Putamen (tissue), 1 donor: ENCODE measurements at places on chromosomes 5 and 9.

DNA sequence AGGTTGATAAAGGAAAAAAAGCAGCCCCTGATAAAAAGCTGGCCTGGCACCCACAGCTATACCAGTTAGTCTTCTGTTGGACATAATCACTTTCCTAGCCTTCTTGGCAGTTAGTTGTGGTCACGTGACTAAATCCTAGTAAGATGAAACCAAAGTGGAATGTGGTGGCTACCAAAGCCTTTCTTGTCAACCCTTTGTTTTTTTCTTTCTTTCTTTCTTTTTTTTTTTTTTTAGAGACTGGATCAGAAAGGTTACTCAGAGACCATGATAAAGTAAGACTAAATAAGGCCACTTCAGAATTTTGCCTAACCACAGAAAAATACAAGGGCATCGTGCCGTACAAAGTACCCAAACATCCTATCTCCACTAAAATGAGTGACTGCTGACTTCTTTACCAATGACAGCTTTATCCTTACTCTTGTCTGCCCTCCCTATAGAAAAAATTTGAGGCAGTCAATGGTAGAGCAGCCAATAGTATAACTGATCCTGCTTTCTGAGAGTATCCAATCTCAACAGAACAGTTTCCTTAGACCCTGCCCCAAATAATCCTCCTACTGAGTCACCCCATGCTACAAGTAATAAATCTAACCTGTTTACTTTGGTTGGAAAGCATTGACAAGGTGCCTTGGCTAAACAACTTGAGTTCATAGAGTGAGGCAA lies 14.2 kb upstream of the KIF27 start:
- DNase-seq = no peak

DNA sequence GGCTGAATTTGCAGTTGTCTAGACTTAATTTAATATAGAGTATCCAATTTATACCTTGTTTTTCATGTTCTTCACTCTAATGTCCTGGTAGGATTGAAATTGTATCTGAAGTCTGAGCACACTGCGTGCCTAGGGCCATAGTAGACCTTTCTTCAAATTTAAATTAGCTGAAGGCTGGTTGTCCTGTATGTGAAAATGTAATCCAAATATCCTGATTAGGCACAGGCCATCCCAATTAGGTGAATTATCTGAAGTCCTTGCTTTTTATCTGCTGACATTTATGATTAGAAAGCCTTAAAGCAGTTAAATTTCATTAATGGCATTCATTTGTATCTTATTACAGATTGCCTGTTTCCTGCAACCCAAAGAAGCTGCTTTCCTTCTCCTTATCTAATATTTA lies 20.4 kb downstream of the CDC26 start:
- DNase-seq = no peak

DNA sequence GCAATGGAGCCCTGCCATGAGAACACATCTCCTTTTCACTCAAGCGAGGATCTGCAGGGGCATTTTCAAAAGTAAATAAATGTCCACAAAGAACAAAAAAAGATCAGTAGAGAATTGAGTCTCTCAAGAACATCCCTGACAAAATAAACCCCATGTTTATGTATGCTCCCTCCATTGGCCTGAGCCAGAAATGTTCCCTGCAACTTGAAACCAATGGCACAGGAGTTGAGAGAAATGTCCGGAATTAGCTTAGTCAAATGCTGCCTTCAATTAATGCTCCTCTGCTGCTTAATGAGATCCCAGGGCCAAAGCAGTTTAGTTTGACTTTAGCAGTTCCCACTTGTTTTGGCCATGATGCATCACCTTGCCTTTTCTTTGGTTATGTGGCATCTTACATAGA lies 238.3 kb downstream of the EBF1 start:
- DNase-seq = no peak

DNA sequence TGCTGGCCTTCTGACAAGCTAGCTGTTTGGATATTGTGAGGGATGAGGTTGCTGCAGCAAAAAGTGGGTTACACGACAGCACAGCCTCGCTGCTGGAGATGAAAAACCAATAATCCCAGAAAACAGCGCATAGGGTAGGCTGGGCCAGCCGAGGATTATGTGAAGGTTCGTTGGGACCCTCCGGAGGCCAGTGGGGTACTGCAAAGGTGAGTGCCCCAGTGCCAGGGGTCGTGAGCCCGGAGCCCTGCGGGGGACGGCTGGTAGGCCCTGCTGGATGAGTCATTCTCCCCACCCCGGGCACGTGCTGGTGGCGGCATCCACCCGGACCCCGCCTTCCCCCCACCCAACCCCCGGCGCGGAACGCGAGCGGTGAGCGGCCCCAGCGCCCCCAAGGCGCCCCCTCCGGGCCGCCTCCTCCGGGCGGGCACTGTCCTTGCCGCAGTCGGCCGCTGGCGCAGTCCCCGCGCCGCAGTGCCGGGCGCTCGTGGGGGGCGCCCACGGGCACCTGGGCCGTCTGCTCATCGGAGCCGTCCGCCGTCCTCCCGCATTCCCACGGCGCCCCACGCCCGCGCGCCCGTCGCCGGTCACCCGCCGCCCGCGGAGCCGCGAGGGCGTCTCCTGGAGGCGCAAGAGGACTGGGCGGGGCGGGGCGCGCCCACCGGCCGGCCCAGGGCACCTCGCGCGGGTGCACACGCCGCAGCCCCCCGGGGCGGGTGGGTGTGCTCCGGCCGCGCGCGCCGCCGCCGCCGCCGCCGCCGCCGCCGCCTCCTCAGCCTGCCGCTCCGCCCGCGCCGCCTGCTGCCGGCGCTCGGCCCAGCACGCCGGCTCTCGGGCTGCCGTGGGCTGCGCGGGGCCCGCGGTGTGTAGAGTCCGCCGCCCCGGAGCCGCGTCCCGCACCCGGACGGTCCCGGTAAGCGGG lies at the start of gene PHF24:
TSS of gene PHF24 (plus strand) at position 794 of the 919 bp plus-strand sequence. CDS start 13,014 bp downstream, outside the sequence.
- DNase-seq = no peak

GRCh38 chr5:77928776-77929300 lies 152.7 kb upstream of the TBCA start:
- DNase-seq = no peak

GRCh38 chr5:137932800-137933199 lies 43.5 kb downstream of the PKD2L2 start:
- no peak for DNase-seq

DNA sequence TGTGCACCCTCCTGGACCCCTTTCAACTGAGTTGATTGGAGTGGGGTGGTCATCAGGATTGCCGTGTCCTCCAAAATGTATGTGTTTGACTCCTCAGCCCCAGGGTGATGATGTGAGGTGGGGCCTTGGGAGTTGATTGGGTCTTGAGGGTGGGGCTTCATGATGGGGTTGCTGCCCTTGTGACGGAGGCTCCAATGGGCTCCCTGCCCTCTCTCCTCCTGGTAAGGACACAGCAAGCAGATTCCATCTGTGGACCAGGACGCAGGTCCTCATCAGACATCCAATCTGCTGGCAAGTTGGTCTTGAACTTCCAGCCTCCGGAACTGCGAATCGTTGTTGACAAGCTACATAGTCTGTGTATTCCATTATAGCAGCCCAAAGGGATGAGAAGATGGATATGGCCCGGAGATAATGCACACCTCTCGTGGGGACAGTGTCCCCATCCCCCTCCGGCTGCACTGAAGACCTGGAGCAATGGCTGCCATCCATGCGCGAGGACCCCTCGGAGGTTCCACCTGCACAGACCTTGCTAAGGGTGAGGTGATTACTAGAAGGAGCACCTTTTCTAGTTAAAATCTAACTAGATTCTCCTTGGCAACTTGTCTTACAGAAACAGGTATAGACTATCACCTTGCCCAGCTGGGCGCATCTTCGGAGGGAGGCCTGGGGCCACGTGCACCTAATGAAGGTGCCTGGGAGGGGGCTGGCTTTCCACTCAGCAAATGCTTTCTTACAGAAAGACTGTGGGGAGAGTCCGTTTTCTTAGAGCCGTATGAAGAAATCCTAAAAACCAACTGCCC lies 75.7 kb upstream of the IRX4 start:
- DNase-seq = no peak

DNA sequence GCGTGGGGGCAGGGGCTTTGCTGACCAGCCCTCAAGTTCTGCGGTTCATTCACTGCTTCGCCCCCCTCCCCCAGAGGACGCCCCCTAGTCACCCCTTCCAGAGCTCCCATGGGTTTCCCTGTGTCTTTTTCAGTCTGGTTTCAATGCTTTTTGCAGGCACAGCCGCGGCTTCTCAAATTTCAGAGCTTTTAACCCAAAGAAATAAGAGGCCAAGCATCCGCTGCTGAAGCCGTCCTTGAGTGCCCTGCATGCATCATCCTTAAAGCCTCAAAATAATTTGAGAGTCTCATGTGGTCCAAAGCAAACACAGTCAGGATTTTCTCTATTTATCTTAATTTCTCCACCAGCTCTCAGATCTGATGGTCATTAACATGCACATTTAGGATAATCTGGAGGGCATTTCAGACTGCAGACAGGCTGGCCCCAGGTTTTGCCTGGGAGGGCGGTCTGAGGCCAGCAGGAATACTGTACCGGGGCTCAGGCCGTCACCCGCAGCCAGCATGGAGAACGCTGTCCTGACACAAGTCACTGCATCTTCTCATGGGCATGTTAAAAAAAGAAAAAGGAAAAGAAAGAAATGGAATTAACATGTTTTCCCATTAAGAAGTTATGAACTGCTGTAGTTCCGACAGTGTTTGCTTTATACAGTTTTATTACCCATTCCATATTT lies 420.8 kb upstream of the IRX4 start:
- DNase-seq = no peak

DNA sequence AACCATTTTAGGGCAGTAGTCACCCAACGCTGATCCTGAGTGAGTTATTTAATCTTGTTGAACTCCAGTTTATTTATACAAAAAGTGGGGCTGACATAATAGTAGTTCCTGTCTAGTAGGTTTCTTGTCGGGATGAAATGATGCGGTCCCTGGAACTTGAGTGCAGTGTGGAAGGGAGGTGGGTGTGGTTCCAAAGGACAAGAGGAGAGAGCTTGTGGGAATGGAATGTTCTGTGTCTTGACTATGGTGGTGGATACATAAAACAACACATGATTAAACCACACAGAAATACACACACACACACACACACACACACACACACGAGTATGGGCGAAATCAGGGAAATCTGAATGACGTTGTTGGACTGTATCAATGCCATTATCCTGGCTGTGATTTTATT lies 66.1 kb upstream of the BARHL1 start:
- no peak for DNase-seq

DNA sequence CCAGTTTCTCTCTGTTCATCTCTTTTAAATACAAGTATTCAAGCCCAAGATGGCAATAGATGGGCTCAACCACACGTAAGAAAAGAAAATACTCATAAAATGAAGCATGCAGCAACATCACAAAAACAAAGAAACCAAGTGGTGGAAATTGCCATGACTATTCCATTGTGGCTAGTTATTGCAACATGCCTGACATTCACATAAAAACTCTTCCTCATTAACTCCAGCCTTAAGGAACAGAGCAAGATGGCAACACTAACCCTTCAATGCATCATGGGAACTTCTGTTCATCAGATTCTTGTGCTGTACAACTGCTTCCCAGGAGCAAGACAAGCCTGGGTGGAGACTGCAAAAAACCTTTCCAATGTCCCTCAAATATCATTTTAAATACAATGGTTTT lies 1.4 kb upstream of the GLIS3 start:
- DNase-seq = no peak

DNA sequence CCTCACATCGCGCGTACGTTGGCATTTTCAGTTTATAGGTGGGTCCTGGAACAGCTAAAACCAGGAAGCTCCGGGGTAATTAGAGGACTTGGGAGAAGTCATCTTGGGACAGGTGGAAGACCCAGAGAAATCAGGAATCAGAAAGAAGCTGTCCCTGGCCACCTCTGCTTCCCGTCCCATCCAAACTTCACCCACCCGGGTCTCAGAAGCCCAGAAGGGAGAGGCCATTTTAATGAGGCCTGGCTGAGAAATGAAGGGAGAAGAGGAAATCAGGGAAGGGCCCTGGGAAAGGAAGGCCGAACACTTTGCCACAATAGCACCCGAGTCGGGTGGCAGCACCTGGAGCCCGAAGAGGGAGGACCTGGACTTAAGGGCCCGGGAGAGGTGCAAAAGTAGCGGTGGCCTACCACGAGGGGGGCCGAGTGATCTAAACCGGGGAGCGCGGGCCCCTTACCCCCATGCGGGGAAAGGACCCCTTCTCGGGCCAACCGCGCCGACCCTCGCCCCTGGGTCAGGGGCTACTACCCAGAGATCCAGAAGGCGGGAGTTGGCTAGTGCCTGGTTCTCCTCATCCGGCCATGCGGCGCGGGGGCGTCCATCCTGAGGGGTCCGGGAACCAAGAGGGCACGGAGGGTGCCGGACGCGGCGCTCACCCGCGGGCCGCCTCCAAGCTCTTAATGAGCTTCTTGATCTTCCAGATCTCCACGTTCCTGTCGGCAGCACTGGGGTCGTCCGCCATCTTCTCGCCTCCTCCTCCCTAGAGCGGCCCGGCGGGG lies 668 bp downstream of the ETF1 start:
- no peak for DNase-seq

DNA sequence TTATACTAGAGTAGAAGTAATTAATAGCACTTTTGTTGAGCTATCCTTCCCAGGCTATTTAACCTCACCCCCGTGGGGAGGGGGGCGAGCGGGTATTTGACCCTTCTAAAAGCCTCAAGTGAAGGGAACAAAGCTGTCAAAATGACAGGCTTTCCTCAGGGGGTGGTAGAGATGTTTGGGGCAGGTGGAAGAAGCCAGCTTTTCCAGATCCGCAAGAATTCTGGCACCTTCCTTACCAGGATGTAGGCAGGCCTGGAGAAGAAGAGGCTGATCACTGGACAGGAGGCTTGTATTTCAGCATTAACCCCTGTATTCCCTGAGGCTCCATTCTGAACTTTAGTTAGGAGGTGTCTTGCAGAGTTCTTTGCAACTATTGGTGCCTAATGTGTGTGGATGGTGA lies 26.2 kb upstream of the MLANA start:
- no peak for DNase-seq

GRCh38 chr5:166117072-166118066 lies 2174.1 kb upstream of the WWC1 start:
- no peak for DNase-seq

- DNase-seq = no peak
Observed at GRCh38 chr9:104206766-104207165, 112.7 kb downstream of the SMC2 start.

DNA sequence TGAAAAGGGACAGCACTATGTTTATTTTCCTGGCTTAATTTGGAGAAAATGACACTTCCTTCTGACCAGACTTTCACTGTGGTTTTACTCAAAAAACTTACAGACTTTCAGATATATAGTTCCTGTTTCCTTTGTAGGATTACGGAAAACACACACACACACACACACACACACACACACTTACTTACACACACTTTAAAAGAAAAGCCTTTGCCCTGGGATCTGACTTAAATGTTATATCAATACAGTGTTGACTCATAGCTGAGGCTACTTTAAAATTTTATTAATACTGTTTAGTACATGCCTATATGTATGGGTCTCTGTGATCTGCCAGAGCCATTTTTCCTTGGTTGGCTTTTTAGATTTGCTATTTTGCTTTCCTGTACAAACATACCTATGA lies 758.3 kb downstream of the DNAH5 start:
- no peak for DNase-seq

GRCh38 chr5:136772491-136772890 lies 407.1 kb upstream of the TRPC7 start:
- DNase-seq = no peak

- DNase-seq = no peak
Observed at GRCh38 chr9:30116673-30117217, 2267.7 kb upstream of the ACO1 start.

GRCh38 chr5:35600591-35600990 lies 17.1 kb upstream of the SPEF2 start:
- DNase-seq = no peak

- DNase-seq = no peak
Observed at GRCh38 chr9:84163052-84163650, 177.4 kb downstream of the SLC28A3 start.
